ENCODE measurements at places on chromosomes 11 and 22.

GRCh38 chr11:134724106-134724778 is 312.2 kb upstream of the B3GAT1 start:
- DNase-seq: no peak

- no peak for DNase-seq
These were observed 58.4 kb downstream of the TRMU start for GRCh38 chr22:46393873-46394272.

DNA sequence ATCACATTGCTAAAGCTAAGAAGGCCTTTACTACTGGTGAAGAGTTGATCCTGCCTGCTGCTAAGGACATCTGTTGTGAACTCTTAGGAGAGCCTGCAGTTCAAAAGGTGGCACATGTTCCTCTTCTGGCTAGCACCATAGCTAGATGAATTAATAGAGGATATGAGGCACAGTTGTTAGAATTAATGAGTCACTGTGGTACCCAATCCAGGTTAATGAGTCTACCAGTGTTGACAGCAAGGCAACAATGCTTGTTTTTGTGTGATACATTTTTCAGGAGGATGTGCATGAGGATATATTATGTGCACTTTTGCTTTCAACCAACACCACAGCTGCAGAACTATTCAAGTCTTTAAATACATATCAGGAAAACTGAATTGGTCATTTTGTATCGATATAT is 12.0 kb downstream of the C11orf58 start:
- DNase-seq: no peak

DNA sequence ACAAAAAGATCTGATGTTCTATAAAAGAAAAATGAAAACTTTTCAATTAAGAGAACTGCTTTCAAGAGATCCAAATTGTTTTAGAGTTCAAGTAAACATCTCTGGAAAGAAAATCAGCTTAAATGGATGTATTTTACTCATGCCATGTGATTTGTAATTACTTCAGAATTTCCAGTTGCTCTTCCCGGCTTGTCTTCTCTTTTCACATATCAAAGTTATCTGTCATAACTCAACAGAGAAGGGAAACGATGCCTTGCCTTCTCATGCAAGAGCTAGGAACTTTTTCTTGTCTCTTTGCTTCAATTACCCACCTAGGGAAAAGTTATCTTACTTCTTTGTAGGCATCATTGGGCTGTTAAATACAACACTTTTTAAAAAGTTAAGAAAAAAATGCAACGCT is 255.2 kb upstream of the POU2AF2 start:
- no peak for DNase-seq

- no peak for DNase-seq
These were observed 114.4 kb downstream of the OSBP2 start for GRCh38 chr22:30809086-30809485.

DNA sequence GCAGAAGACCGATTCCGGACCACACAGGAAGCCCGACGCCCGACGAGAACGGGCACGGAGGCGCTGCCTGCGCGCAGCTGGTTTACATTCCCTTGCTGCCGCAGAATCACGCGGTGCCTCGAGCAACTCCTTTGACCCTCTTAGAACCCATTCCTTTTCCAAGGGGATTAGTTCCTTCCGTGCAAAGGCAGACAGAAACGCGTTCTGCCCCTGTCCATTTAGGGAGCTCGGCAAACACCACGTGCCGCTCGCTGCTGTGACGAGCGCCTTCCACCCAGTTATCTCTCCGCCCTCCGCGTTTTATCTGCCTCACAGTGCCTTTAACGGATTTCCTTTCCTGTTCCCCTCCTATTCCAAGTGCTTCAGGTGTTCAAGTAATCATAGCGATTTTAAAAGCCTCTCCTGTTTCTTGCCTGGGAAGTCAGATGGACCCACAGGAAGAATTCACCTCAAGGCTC is 24.1 kb upstream of the MICAL3 start:
- DNase-seq: no peak

DNA sequence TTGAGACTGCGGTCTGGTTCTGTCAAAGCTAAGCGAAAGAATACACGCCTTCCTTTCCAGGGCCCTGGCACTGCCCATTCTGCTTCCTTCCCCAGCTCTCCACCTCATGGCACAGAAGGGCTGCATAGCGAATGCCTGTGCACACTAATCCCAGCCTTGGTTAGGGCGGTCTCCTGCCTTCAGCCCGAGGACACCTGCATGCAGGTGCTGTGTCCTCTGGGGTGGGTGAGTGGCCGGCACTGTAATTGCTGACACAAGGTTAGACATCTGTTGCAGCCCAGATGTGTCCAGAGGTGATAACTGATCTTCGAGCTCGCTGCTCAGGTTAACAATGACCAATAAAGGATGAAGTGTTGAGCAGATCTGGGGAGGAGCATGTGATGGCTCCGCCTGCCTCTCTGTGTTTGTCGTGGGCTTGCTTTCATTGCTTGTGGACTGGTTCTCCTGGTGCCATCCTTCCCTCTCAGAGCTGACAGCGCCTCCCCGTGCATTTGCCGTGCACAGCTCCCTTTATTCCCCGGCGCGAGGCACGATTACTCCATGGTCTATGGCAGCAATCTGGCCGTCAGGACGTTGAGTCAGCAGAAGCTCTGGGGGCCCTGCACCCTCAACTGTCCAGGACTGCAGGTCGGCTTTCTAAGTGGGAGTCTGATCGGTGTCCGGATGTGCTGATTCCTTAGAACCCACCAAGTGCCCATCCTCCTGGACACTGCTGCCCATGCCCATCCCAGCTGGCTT is 1088.2 kb downstream of the BRD1 start:
- no peak for DNase-seq

- DNase-seq: no peak
These were observed 477.6 kb downstream of the SOX6 start for GRCh38 chr11:15878756-15879155.

GRCh38 chr11:12416552-12416951 is 39.2 kb downstream of the PARVA start:
- DNase-seq: no peak

DNA sequence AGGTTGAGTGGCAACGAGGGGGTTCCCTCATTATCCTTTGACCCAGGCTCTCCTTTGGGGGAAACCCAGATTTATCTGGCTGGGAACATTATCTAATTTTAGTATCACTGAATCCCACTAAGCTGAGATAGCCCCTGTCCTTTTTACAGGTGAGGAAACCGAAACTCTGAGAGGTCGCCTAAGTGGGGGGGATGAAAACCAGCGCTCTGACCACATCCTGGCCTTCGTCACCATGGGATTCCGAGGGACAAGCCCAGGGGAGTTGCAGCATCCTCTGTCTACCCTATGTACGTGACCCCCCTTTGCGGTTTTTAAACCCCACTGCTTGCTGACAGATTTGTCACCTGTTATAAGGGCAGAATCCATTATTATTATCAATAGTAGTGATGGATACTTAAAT is 61.0 kb downstream of the ISX start:
- DNase-seq: no peak

DNA sequence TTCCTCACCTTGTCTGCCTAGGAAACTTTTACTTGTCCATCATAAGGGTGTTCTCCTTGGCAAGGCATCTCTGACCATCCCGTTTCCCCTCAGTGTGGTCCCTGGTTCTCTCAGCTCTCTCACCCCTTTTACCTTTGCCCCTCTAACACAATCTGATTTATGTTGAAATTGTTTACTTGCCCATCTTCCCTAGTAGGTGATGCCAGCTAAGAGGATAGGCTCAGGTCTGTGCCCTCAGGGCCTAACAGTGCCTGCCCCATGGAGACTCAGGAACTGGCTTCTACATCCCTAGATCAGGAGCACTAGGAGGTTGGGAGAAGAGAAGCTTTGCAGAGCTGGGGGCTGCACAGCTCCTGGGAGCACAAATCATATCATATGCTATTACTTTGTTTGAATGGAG is 21.1 kb upstream of the ALG8 start:
- no peak for DNase-seq

DNA sequence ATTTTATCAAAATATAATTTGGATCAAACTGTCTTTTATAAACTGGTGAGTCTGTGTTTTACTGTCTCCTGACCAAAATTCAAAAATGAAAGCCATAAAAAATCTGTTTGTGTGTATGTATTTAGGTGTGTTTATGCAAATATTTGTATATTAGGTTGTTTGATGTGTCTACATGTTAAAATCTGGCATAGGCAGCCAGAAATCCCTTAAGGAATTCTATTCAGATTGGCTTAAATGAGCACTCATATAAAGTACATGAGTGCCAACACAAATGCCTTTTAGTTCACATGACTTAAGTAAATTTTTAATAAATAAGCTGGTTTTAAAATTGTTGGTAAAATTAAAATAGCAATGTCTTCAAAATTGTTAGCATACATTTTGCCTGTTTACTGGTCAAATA is 133.3 kb upstream of the GUCY1A2 start:
- no peak for DNase-seq

GRCh38 chr11:72446929-72447769 is 12.8 kb upstream of the CLPB start:
- no peak for DNase-seq

GRCh38 chr11:62153087-62153395 is 29.2 kb downstream of the INCENP start:
- no peak for DNase-seq

DNA sequence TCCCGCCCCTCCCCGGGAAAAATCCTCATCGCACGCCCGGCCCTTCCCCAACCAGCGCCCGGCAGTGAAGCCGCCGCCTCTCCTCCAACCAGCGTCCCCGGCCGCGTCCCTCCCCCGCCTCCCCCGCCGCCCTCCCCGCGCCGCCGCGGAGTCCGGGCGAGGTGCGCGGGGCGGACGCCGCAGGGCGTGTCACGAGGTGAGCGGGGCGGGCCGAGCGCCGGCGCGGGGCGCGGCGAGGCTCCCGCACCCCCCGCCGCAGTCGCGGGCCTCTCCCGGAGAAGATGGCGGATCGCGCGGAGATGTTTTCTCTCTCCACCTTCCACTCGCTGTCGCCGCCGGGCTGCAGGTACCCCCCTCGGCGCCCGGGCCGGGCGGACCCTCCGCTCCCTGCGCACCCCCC is at the start of gene MAPK8IP2:
MAPK8IP2 (plus strand) TSS at position 256 of the 400 bp plus-strand sequence; CDS start at position 282, 26 bp downstream.
- no peak for DNase-seq

DNA sequence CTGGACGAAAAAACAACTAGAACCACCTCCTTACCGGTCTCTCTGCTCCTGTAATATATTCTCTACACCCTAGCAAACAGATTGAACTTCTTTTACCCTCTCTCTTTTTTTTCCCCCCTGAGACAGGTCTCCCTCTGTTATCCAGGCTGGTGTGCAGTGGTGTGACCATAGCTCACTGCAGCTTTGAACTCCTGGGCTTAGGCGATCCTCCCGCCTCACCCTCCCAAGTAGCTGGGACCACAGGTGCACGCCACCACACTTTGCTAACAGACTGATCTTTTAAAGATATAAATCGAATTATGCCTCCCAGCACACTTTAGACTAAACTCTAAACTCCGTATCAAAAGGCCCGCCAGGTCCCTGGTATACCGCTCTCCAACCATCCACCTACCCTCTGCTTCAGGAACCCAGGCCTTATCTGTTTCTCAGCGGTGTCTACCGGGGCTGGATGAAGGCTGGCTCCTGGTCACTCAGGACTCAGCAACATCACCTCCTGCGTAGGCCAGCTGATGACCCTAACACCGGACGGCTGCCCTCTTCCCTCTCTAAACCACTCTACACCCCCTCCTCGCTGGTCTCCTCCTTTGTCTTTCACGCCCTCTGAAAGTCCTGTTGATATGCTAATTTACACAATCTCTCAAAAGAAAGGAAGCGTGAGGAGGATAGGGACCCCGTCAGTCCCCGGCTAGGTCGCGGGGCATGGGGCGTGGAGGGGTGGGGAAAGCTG is 745 bp downstream of the C22orf39 start:
- DNase-seq: no peak

DNA sequence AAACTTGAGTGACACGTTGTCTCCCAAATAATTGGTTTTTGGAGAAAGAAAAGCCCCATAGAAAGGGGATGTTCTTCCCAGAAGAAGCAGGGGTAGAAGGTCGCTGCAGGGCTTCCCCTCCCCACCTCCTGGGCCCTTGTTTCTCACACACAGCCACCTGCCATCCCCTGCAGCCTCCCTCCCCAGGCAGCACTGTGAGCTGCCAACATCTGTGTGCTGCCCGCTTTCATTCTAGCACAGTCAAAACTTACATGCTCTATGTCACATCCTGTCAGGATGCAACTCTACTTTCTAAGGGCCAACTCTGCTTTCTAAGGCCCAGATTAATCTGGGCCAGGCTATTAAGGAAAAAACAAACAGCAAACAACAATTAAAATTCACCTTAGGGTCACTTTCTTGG is 309.4 kb upstream of the ZC3H12C start:
- DNase-seq: no peak

DNA sequence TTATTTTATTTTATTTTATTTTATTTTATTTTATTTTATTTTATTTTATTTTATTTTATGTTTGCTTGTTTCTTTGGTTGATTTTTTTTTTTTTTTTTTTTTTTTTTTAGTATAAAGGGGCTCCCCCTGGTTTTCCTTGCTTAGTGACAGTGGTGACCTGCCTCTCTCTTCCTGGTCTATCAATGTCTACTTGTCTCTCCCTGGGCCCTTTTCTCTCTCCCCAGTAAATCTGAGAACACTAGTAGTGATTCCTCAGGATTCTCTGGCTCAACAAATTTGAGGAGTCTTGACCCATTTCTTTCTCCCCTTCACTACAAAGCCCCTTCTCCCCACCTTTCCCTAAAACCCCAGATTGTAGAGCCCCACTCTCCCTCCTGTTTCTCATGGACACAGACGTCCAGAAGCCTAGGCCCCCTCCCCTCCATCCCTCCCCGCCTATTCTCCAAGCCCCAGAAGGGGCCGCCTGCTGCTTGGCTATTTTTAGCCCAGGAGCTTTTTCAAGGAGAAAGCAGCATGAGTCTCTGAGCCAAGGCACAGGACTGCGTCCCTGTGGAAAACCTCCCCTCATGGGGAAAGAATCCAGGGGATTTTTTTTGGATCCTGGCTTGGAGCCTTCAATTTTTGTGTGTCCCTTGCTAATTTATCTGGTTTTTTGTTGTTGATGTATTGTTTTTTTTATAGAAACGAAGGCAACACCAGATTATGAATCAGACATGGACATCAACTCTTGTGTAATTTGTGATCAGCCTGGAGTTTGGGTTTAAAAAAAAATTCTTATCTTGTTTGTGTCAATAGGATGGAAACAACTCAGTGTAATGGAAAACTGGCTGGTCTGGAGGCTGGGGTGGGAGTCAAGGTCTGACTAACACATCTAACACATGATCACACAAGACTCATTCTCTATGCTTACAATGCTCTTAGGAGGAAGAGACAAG is 17.5 kb upstream of the ACCSL start:
- no peak for DNase-seq

DNA sequence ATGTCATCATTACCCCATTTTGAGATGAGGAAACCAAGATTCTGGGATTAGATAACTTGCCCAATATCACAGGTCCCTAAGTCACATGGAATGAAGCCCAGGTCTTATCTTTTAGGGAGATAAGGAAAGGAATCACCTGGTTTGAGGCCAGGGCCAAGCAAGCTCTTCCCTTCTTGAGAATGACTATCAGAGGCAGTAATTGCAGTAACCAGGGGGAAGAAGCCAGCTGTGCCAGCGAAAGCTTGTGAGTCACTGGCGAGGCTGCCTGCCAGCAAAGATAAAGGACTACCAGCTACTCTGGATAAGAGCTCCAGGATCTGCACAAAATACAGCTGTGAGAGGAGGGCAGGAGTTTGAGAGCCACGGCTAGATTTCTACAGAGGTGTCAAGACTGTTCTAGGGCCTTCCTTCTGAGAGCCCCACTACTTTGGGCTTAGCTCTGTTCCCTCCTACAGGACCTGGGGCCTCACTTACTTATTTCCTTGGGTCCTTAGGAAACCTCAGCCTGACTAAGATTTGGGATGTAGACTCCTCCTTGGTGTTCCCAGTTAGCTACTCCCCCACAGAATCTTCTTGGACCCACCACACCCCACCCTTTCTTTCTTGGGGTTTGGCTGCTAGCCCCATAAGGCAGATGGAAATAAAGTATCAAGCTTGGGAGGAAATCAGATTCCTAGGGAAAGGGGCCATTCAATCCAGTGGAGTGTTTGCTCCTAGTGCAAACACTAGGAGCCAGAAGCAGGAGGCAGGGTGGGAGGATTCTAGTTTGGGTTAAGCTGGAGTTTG is 9.7 kb upstream of the CCKBR start:
- DNase-seq: no peak

Data from activated naive CD8-positive, alpha-beta T cell treated with anti-CD3 and anti-CD28 coated beads, Interleukin-2, amount 50 U/mL, for 16 hours (primary cell).